ENCODE measurements at places on chromosomes 1 and 21.

GRCh38 chr1:95396557-95396956 is 162.5 kb downstream of the RWDD3 start:
- no peak for DNase-seq

DNA sequence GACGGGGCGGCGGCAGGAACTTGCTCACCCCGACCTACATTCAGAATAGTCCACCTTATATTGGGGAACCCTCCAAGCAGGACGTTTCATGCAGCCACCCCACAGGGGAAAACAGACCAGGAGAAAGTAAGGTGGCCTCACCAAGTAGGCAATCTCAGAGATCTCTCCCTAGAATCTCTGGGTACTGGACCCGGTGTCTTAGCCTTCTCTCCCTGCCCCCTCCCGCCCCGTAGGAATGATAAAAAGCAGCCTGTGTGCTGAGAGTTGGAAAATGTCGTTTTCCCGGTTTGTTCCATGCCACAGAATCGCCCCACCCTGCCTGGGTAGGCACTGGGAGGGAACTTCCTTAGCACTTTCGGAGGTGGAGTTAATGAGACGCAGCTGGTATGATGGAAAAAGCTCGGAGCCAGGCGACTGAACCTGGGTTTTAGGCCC is 789 bp upstream of the PTPN14 start:
- DNase-seq: peak; percentile 40

GRCh38 chr1:234241941-234242490 is 131.2 kb upstream of the COA6 start:
- DNase-seq: no peak

- DNase-seq: no peak
Observed at GRCh38 chr1:180950321-180950720, 37.6 kb downstream of the KIAA1614 start.

- no peak for DNase-seq
Observed at GRCh38 chr1:50098591-50099021, 10.1 kb upstream of the ELAVL4 start.

DNA sequence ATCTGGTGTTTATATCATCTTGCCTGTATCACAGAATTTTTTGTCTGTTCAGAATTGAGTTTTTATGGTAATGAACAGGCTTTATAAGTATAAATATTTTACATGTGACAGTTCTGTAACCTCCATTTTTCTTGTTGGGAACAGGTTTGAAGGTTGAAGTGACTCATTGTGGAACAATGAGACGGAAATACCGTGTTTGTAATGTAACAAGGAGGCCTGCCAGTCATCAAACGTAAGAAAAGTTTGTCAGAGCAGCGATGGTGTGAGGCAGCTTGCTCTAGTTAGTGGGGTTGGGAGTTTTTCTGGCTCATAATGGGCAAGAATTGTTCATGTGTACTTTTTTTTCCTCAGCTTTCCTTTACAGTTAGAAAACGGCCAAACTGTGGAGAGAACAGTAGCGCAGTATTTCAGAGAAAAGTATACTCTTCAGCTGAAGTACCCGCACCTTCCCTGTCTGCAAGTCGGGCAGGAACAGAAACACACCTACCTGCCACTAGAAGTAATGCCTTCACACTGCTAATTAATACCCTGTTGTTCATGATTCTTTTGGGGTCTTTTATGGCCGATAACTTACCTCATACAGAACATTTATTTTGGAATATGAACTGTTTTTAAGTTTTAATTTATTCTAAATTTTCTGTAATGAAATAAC is 75.2 kb upstream of the TEKT2 start:
- DNase-seq: no peak

GRCh38 chr1:222996310-222996975 is 146.6 kb downstream of the TLR5 start:
- no peak for DNase-seq

DNA sequence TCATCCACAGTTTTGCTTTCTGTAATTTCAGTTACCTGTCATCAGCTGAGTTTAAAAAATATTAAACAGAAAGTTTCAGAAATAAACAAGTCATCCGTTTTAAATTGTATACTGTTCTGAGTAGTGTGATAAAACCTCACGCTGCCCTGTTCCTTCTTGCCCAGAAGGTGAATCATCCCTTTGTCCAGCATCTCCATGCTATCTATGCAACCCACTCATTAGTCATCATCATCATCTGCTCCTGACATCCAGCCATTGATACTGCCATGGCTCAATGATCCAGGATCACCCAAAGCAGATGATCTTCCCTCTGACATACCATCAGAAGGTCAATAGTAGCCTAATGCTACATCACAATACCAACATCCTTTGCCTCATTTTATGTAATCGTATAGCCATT is 198.3 kb downstream of the SLC44A5 start:
- DNase-seq: no peak

DNA sequence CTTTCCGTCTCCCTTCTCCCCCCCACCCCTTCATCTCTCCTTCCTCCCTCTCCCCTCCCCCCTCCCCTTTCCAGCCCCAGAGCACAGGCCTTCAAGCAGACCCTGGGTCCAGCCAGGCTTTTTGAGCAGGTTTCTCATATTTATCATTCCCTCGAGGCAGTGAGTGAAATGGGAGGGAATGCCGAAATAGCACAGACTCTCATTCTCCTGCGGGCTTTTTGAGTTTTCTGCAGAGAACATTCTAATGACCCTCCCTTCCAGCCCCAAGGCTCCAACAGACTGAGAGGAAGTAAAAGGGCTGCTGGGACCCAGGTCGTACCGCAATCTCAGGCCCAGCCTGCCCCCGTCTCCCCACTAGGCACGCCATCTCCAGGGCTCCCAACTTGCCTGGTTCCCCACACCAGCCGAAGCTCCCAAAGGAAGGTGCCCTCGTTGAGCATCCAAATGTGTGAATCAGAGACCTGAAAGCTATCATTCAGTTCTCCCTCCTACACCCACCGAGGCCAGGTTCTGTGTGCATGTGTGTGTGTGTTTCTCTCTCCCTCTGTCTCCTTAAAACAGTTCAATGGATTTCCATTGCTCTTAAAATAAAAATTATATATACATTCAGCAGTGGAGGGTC is 22.3 kb downstream of the ACTA1 start:
- no peak for DNase-seq

DNA sequence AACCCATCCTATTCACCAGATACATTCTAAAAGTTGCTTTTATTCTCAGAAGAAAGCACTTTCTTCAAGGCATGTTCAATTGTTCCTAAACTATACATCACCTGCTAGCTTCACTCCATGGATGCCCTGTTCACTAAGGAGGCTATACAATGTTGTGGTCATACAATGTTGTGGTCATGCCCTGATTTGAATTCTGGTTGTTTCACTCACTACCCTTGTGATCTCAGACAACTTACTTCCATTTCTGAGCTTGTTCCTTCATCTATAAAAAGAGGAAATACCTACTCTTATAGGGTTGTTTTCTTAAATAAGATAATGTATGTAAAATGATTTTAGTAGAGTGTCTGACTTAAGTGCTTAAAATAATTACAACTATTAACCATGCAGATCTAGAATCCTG is 19.7 kb downstream of the EDEM3 start:
- DNase-seq: no peak

DNA sequence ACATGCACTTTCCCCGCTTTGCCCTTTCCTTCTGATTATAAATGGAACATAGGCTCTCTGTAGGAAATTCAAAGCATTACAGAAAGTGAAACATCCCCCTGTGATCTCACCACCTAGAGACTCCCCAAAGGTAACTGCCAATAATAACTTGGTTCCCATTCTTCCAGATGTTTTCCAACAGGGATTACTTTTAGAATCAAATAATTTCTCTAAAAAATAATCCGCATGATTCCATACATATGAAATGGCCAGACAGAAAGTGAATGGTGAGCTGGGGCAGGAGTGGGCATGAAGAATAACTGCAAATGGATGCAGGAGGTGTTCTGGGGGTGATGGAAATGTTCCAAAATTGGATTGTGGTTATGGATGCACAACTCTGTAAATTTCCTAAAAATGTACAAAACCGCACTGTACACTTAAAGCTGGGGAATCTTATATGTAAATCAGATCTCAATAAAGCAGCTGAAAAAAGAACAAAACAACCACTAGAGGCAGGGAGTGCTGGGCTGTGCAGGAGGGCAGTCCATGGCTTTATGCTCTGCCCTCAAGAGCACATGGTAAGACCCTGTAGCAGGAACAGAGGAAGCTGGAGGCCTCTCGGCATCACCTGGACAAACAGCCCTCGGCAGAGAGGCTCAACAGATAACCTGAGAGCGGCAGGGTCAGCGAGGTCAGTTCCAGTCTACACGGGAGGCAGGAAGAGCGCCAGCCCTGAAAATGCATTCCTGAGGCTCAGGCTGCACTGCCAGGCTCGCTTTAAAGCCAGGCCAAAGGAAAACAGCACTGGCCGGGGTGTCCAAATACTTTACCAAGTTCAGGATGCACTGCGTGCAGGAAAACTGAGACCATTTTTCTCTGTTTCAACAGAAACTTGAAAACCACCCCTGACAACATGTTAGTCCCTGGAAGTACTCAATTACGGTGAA is 39.7 kb downstream of the CAPZB start:
- DNase-seq: peak; percentile 49

- peak; percentile 74 for DNase-seq
Observed at GRCh38 chr1:114033216-114033706, 54.0 kb downstream of the OLFML3 start.

DNA sequence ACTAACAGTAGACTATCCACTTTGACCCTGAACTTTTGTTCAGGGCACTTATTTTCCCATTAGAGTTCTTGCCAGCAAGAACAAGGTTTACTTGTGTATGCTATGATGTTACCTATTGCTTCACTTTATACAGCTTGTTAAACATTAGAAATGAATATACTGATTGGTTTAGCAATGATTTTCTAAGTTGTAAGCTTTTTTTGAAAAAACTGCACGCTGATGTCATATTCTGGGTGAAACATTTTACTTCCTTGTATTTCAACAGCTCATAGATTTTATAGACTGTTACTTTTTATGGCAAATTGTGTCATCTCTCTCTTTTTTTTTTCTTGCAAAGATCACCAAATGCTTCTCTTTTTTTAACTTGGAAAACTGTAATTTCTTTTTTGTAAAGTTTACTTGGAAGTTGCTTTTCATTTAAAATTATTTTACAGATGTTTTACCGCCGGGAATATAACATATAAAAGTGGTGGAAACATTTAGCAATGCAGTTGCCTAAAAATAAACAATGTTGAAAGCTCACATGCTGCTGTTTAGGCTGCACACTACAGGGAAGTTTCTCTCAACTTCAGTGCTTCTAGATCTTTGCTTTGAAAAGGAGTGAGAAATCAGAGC is 215.3 kb upstream of the NFIA start:
- no peak for DNase-seq

- no peak for DNase-seq
Observed at GRCh38 chr1:41404308-41404761, 43.1 kb downstream of the FOXO6 start.

- peak; percentile 39 for DNase-seq
Observed at GRCh38 chr1:196660852-196661251, 9.0 kb downstream of the CFH start.

DNA sequence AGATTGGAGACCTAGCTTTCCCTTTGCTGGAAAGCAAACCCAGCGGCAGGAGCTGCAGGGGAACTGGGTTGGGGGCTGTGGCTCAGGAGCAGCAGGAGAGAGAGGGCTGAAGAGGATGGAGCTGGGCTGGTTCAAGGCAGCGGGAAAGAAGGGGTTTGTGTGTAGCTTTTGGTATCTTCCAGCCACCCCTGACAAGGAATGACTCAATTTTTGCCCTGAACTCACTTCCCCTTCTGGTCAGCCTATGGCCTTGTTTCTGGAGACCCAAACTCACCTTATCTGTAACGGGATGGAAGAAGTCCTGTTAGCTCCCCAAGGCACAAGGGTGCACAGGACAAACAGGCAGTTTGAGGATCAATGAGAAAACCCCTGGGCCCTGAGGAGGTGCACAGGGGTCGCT is 13.1 kb downstream of the C1orf115 start:
- no peak for DNase-seq

DNA sequence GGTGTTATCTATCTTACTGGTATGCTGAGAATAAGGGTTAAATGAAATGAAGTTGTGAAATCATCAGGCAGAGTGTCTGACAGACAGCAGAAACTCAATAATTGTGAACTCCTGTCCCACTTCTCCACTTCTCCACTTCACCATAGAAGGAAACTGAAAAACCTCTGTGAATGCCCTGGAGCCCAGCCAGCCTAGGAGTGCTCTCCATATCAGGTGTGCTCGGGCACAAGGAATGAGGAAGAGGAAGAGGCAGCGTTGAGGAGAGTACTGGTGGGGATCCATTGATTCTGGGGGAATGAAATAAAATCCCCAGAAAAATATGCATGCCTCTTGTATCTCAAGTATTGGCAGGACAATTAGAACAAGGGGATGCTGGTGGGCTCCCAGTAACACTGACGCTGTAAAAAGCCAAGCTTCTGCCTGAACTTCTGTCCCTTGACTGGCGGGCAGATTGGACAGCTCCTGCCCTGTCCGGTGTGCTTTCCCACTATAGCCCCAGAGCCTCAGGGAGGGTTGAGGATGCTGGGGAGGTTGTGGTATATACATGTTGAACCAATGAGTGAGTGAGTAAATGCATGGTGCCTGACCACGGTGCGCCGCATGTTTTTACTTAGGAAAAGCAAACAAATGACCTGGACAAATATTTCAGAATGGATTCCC is 47.7 kb downstream of the NMNAT2 start:
- DNase-seq: no peak

- no peak for DNase-seq
Observed at GRCh38 chr1:98420376-98421084, 241.0 kb upstream of the SNX7 start.

DNA sequence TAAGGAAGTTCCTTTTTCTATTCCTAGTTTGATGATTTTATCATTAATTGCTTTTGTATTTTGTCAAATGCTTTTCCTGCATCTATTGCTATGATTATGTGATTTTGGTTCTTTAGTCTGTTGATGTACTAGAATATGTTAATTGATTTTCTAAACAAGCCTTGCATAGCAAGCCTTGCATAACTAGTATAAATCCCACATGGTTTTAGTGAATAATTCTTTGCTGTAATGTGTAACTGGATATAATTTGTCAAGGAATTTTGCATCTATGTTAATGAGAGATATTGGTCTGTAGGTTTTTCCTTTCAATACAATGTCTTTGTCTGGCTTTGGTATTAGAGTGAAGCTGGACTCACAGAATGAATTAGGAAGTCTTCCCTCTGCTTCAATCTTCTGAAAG is 460.2 kb downstream of the LTN1 start:
- no peak for DNase-seq

DNA sequence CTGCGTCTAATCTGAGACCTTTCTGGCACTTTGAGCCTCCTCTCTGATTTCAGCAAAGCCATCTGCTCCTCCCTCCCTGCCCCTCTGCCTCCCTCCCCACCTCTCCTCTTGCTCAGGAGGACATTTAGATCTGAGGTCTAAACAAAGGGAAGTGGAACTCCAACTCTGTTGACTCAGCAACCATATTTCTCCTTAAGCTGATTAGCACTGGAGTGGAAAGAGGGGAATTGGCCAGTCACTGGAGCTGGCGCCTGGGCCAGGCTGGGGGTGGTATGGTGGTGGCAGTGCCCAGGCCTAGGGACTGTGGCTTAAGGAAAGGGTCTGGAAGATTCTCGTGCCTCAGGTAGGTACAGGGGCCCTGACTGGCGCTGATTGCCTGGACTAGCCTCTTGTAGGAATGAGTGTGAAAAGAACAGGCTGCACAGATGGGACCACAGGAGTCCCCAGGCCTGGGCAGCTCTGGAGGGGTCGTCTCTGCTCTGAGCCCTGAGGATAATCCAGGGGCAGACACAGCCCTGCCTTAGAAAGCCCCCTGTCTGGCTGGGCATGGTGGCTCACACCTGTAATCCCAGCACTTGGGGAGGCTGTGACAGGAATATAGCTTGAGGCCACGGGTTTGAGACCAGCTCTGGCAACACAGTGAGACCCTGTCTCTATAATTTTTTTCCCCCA is 11.9 kb downstream of the SH2D2A start:
- no peak for DNase-seq

Data from HEK293T (cell line).